ENCODE measurements at places on chromosomes 16 and 17. TPM values are rescaled to one million over a fixed set of nuclear protein-coding genes. Genes with fewer than 3 reads are reported as not detected.
A peak's percentile ranks its signal among the peaks of the same experiment; 100 is the strongest.

DNA sequence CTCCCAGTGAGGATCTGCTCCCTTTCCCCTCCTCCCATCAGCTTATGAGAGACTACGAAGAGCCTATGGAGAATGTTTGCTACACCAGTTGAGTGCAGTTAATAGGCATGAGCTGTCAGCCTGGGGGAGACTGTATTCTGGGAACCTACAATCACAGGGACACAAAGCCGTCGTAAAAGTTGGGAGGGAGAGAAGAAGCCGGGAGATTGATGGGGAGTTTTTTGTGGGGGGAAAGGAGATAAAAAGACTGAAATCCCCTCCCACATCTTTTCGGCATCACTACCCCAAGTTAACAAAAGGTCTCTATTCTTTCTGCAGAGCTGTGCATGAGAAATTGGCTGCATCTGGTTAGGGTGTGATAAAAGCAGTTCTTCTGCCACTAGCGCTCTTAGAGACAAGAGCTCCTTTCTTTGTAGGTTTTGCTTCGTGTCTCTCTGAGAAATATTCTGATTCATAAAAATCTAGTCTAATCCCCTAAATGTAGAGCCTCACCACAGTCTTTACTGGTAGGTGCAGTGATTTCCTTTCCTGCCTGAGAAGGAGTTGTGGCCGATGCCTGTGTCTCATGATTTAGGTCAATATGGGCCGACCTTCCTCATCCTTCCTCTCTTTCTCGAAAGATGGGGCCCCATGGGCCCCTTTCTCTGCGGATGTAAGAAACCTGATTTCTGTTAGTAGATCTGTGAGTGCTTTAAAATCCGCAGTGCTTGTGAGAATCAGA is 77.4 kb downstream of the BPTF start:
- peaks cover 15% of the 10 kb centered on the region for H3K36me3 ChIP-seq
- no peak overlapping the region for H3K27ac ChIP-seq
- H3K27me3 ChIP-seq, result no peaks in the 10 kb centered on the region
- no peak for DNase-seq

The HIC1 gene
- total RNA-seq, result 38.3 TPM

DNA sequence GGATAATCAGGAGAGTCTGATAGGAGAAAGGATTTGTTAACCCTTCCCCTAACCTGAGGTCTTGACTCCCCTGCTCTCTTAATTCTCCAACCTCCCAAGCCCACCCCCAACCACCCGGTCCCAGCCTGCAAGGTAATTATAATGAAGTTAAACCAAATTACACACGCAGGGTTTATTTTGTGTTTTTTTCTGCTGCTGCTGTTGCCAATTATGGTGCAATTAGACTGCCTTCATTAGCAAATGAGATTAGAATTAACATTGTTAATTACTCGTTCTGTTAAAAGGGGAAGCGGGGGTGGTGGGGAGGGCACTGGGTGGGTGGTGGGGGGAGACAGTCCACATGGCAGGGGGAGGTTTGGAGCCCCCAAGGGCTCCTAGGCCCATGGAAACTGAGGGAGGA is 128.9 kb downstream of the CCT6B start:
- no peak overlapping the region for H3K27ac ChIP-seq
- H3K4me1 ChIP-seq, result no peaks in the 10 kb centered on the region
- H3K4me3 ChIP-seq, result no peak overlapping the region
- DNase-seq, result no peak

The ITGAL gene
- total RNA-seq, result 5.4 TPM

DNA sequence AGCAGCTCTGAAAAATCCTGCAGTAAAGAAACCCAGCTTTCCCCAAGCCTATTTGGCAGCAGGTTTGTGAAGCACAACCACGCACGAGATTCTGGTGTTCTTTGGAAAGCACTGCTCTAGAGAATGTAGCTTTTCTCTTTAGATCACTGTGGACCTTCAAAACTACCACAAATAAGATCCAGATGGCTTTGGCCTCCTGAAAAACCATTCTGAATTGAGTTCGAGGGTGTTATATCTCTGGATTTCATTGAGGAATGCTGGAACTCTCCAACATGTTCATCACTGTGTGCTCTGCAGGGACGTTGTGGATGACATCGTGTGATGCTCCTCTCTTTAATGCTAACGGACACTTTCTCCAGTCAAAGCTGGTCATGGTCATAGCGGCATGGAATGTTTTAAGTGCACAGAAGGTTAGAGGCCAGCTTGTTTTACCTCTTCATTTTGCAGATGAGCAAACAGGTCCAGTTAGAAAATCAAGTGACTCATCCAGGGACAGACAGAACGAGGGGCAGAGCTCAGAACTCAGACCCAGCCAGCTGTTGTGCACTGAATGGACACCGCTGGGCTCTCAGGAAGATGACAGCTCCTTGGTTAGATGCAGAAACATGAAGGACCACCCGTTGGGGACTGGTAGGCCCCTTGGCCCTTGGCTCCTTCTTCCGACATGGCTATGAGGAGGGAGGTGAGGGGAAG is 37.2 kb downstream of the CCDC42 start:
- peaks cover 63% of the 10 kb centered on the region for H3K4me1 ChIP-seq
- peak overlapping the region; percentile 95 for H3K27ac ChIP-seq
- no peaks in the 10 kb centered on the region for H3K27me3 ChIP-seq
- no peaks in the 10 kb centered on the region for H3K36me3 ChIP-seq
- H3K4me3 ChIP-seq, result peak overlapping the region; percentile 13
- DNase-seq, result no peak

Measured in thoracic aorta (tissue), 2 donors.